Progenitor cell of endocrine pancreas (in vitro differentiated cells): ENCODE measurements at places on chromosomes 4 and X. TPM values are rescaled to one million over a fixed set of nuclear protein-coding genes. Genes with fewer than 3 reads are reported as not detected.

The OTC gene
- 0.31 TPM in 1 of 2 replicates, not detected in the other for total RNA-seq

DNA sequence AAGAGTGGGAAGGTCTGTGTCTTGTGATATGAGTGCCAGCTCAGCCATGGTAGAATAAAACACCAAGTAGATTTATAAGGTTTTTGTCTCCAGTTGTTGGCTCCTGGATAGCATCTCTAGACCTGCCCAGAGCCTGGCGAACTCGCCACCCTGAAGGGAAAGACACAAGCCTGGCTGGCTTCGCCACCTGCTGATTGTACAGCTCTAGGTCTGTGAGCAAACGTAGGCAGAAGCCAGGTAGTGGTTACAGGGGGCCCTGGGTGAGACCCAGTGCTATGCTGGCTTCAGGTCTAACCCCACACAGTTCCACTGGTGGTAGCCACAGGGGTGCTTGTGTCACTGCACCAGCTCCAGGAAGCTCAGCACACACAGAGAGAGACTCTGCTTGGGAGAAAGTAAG, 100.5 kb downstream of the BLTP1 start:
- H3K4me3 ChIP-seq, result no peak overlapping the region
- no peaks in the 10 kb centered on the region for H3K4me1 ChIP-seq
- no peaks in the 10 kb centered on the region for H3K27me3 ChIP-seq
- DNase-seq, result no peak
- H3K27ac ChIP-seq, result no peak overlapping the region

The NUP54 gene
- 67.5 and 68.8 TPM in 2 replicates for total RNA-seq

The ABLIM2 gene
- total RNA-seq, result 5.7 and 7.5 TPM in 2 replicates

The PRR32 gene
- not detected in 2 replicates for total RNA-seq

The CT45A3 gene
- total RNA-seq, result not detected in 2 replicates

DNA sequence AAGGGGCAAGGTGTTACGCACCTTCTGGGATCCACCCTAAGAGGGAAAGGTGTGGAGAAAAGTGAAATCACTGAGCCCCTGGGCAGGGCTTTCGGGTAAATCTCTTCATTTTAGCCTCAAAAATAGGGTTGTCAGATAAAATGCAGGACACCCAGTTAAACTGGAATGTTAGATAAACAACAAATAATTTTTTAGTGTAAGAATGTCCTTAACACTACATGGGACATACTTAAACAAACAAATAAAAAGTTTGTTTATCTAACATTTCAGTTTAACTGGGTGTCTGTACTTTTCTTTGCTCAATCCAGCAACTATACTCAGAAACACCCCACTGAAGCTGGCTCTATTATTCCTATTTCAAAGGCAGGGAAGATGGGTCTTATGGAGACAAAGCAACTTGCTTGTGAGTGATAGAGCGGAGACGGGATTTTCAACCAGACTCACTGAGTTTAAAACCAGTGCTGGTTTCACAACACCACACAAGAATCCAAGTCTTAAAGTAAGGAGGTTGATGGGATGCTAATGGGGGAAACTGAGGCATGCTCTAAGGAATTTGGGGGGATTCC, 144.8 kb upstream of the RBPJ start:
- DNase-seq, result no peak
- H3K4me1 ChIP-seq, result peaks cover 42% of the 10 kb centered on the region
- H3K4me3 ChIP-seq, result no peak overlapping the region
- H3K27me3 ChIP-seq, result no peaks in the 10 kb centered on the region

DNA sequence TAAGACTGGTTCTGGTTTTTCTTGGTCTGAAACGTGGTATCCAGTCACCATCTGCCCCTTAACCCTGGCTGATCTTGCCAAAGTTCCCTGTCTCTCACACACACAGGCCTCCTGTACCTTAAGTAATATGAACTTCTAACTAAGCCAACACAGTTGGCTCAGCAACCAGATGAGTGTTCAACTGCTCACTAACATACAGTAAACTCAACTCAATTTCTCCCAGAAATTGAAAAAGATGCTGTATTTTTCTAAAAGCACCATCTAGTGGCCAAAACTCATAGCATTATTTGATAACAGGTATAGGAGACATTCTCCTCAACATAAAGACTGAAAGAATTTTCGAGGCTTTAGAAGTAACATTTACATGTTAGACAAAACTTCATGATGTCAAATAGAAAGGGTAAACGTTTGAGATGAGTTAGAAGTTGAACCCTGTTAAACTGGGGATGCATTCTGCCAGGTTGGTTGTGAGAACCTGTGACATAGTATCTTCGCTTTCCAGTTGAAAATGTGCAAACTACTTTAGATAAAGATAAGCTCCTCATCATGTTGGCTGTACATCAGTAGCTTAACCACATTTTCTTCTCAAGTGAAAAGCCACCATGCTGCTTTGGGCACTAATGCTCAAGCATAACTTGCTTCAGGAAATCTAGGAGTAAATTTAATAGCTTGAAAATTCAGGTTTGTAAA, 31.2 kb downstream of the CCNI start:
- no peak for DNase-seq
- peaks cover 23% of the 10 kb centered on the region for H3K4me1 ChIP-seq
- peaks cover 15% of the 10 kb centered on the region for H3K36me3 ChIP-seq
- H3K27me3 ChIP-seq, result no peaks in the 10 kb centered on the region
- no peak overlapping the region for H3K4me3 ChIP-seq

- no peak for DNase-seq
- H3K4me1 ChIP-seq, result no peaks in the 10 kb centered on the region
- H3K27me3 ChIP-seq, result no peaks in the 10 kb centered on the region
- H3K4me3 ChIP-seq, result no peak overlapping the region
Measured at GRCh38 chrX:23389196-23389792, 54.6 kb downstream of the PTCHD1 start.

The F9 gene
- total RNA-seq, result not detected in 2 replicates
